ENCODE measurements at places on chromosomes 3 and 15.

DNA sequence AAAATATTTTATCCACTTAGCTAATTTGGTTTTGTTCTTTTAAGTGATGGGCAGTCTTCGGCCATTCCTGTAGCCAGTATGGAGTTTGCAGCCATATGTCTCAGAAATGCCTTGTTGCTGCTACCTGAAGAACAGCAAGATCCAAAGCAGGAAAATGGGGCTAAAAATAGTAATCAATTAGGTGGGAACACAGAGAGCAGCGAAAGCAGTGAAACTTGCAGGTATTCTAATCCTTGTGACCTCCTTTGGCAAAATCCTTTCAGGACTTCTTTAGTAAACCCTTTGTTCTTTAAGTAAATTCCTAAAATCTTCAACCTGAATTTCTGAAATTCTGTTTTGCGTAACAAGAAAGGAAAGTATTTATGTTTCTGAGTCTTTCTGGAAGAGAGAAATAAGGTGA lies 49.8 kb downstream of the CNOT10 start:
- DNase-seq: no peak

GRCh38 chr15:78162038-78162437 lies 12.9 kb downstream of the IDH3A start:
- DNase-seq: no peak

DNA sequence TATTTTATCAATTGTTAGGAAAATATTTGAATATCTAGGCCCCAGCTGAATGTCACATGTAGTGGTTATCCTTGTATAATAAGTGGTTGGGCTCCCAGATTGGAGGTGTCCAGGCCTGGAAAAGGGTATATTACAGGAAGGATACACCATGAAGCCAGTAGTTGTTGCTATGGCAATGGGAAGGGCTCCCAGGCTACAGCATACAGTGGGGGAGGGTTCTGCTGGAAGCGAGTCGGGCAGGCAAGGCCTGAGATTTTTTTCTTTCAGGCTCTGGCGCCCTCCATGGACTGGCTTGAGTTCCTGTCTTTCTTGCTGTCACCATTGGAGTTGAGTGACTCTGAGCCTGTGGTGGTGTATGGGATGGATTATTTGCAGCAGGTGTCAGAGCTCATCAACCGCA lies 8.9 kb downstream of the ECE2 start:
- DNase-seq: peak; percentile 28

DNA sequence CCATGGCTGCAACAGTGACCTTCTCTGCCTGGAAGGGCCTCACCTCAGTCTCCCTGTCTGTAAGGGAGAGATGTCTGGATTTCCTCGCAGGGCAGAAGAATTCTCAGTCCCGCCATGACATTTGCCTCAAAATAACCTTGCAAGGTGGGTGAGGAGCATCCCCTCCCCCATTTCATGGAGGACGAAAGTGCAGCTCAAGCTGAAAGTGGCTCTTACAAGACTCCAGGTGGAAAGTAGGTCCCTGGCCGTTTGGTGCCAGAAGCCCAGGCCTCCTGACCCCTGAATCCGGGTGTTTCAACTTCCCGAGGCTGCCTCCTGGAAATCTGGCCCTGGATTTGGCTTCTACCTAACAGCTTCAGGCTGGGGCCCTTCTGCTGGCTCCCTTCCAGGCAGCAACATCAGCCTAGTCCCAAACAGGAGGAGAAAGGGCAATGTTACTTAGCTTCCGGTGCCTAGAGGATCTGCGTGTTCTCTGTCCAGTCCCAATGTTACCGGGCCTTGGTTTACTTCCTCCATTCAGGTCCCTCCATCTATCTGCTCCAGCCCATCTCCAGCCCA lies 769 bp upstream of the CSPG4 start:
- no peak for DNase-seq

DNA sequence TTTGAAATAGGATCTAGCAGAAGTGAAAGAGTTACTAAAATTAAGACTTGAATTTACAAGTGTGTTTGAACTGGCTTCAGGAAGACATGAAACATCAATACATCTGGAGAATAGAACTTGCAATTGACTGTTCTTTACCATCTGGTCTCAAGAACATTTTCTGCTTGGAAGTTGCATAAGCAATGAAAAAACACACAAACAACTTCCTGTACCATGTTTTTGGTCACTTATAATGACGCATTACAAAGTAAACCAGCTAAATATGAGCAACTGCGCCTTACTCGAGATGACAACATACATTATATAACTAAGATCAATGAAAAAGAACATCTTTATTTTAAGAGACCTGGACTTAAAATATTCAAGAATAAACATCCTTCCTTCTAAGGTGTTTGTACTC lies 112.5 kb downstream of the TIGIT start:
- no peak for DNase-seq
